Nephron progenitor cell (in vitro differentiated cells): ENCODE measurements at places on chromosomes 11 and 22.

DNA sequence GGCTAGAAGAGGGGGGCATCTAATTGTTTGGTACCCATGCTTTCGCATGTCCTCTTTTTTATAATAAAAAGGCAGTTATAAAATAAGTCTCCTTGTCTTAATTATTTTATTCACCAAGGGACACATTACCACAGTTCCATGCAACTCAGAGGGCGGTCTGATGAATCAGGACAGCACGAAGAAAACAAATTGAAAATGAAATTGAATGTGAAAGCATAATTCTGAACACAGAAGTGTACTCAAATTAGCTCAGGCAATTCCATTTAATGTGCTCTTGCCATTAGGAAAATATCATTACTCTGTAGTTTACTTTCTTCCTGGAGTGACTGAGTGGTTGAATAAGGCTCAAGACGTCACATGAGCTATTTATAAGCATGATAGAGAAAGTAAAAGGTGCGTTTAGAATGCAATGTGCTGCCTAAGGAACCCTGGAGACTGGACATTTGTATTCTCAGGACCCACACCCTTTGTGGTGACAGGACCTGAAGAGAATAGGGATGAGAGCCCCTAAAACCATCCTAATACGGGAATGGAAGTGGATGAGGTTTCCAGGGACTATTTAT, 59.6 kb downstream of the MTNR1B start:
- no peak for DNase-seq

DNA sequence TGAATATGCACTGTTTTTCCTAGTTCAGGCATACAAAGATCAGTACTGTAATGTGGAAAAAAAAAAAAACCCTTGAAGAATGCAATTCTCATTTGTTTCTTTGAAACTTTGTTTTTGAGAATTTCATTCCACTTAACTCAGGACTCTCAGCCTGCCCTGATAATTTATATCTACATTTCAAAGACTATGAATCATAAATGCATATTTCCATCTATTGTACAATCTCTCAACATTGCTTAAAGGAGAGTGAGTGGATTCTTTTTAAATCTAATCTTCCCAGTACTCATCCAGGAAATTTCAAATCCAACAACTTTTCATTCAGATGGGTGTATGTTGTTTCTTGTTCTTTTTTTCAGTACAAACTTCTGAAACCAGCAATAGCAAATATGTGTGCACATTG, 322.2 kb upstream of the DDI1 start:
- DNase-seq, result no peak

- no peak for DNase-seq
Observed at GRCh38 chr11:59212222-59212621, 505 bp downstream of the MPEG1 start.

- no peak for DNase-seq
Observed at GRCh38 chr22:46060292-46061123, 83.5 kb upstream of the WNT7B start.

DNA sequence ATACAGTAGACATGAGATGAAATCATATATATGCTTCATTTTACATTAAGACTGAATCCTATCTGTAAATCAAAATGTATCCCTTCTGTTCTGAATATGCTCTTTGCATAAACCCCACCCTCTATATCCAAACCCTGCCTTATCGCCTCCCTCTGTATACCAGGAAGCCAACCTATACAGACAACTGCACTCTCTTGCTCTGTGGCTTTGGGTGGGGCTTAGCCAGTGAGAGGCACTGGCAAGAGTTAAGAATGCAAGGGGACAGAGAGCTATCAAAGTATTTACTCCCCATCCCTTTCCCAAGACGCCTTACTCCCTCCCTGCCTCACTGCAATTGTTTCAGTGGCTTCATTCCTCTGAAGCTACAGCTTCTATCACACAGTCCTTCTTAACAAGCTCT, 309.8 kb downstream of the TTC28 start:
- no peak for DNase-seq

GRCh38 chr11:75574698-75575602, 12.9 kb downstream of the SERPINH1 start:
- no peak for DNase-seq

DNA sequence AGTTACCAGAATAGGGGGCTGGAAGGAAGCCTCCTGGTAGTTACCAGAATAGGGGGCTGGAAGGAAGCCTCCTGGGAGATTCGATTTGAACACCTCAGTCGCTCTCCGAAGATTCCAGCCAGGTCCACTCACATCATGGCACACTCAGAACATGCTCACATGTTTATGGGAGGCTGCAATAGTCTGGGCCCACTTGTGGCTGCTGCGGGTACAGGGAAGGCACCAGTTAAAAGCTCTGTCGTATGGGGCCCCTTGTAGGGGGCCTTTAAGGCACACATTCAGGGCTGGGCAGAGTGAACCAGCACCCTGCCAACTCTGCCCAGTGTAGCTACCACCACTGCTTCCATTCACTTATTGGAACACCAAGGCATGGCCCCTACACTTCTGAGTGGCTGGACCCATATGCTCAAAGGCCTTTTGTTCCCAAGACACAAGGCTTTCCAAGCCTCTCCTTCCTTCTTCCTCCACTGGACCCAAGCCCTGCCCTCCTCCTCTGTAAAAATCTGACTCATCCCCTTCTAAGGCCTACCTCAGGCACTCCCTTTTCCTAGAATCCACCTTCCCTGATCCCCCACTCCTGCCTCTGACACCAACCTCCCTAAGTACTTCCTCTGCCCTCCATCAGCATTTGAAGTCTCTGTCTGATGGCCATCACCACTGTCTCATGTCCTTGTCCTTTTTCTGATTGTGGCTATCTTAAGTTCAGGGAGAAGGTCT, 28.0 kb downstream of the USP35 start:
- DNase-seq, result no peak

GRCh38 chr11:119056421-119056999, 495 bp downstream of the HYOU1 start:
- DNase-seq, result no peak
